ENCODE measurements at places on chromosomes 4 and X.

GRCh38 chrX:18654875-18655836 is 16.8 kb downstream of the RS1 start:
- DNase-seq, result no peak

GRCh38 chr4:108466936-108467902 is 153.2 kb upstream of the RPL34 start:
- no peak for DNase-seq

- DNase-seq, result no peak
Measured at GRCh38 chr4:179352221-179352620, 1910.0 kb upstream of the AGA start.

- DNase-seq, result no peak
Measured at GRCh38 chrX:136652822-136653723, 5.1 kb downstream of the CD40LG start.

DNA sequence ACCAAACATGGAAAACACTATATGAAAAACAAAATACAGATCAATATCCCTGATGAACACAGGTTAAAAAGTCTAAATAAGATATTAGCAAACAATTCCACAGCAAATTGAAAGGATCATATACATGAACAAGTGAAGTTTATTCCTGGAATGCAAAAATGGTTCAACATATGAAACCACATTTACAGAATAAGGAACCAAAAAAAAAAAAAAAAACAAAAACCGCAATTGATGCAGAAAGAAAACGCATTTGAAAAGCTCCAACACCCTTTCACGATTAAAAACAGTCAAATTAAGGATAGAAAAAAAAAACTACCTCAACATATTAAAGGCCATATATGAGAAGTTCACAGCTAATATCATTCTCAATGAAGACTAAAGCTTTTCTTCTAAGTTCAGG is 45.4 kb upstream of the STS start:
- no peak for DNase-seq

- DNase-seq, result no peak
Measured at GRCh38 chr4:98314791-98315565, 53.8 kb downstream of the RAP1GDS1 start.

- no peak for DNase-seq
Measured at GRCh38 chr4:186132577-186133242, 28.2 kb downstream of the FAM149A start.

Measured in left kidney (tissue), 8 donors.